ENCODE measurements at places on chromosomes 7 and 10. TPM values are rescaled to one million over a fixed set of nuclear protein-coding genes. Genes with fewer than 3 reads are reported as not detected.

Gene TAS2R40
- not detected for total RNA-seq

Gene BEND7
- total RNA-seq = 10.7 TPM

Gene TMEM270
- total RNA-seq = not detected

Gene NKX1-2
- not detected for total RNA-seq
